ENCODE measurements at places on chromosomes 4 and X. TPM values are rescaled to one million over a fixed set of nuclear protein-coding genes. Genes with fewer than 3 reads are reported as not detected.

DNA sequence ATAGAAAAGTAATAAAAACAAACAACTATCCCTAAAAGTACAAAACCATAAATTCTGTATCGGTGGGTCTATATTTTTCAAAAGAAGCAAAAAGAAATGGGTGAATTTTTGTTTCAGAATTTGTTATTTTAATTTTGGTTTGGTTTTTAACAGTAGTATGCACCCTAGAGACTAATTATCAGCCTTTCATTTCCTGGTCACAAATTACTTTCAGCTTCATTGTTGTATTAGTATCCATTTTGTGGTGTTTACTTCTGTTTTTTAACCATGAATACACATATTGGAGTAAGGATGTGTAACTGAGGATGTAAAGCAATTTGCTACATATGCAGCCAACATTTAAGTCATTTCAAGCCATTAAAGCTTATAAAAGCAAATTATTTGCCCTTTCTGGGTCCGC lies 97.8 kb downstream of the LUZP4 start:
- no peak for DNase-seq

DNA sequence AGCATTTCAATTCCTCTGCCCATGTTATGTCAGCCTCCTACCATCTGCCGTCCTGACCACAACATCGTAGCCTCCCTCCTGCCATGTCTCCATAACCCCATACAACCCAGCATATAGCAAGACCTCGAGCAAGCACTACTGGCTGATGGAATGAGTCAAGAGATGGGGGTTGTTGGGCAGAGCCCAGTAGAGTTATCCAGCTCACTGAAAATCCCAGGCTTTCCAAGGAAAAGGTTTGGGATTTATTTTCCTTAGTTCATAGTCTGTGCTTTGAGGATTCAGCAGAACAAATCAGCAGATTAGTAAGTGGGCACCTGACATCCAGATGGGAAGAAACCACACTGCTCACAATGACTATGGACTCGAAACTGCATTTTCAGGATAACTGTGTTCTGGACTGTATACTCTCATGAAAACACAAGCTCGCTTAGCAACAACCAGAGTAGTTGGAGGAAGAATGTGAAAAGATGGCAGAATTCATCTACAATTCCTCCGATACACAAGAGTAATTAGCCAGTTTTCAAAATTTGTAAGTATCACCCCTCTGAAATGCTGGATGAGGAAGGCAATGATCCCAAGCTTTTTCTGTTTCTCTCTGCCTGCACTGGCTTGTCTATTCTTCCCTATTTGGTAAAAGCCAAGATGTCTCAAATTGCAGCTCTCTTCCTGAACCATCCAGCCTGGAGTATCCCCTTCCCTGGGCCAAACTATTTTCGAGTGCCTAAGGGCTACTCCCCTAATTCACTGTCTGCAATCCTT lies 186.2 kb upstream of the TBL1X start:
- DNase-seq: no peak

- DNase-seq: no peak
Observed at GRCh38 chr4:177484613-177485021, 42.4 kb upstream of the AGA start.

DNA sequence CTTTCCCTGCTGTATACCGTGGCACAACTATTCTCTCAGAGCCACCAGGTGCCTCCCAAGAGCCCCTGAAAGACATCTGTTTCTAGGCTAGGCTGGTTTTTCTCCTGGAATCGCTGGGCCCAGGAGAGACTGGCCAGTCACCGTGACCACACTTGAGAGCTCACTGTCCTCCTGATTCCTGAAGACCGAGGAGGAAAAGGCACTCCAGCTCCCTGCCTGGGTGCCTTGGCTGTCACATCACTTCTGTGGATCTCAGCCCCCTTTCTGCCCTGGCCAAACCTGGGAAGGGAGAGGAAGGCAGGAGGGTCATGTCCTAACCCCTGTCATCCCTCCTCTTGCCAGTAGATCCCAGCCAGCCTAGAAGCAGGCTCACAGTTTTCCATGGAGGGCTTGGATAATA lies 54.7 kb upstream of the LAS1L start:
- DNase-seq: no peak

DNA sequence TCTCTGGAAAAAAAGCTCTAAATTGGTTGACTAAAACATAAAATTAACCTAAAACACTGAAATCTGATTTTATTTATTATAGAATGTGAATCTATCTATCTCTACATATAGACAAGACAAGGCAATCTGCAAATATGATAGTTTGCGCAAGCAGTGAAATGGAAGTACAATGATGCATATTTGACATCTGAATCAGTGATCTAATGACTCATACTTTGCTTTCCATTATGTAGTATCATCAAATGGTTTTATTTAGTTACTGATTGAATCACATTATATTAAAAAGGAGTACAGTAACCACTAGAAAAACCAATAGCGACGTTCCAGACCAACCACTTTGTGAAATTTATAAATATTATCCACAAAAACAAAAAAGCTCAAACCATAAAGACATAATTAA lies 1969.3 kb downstream of the PCDH7 start:
- no peak for DNase-seq

GRCh38 chr4:75821966-75822365 lies 80.3 kb downstream of the PPEF2 start:
- no peak for DNase-seq

DNA sequence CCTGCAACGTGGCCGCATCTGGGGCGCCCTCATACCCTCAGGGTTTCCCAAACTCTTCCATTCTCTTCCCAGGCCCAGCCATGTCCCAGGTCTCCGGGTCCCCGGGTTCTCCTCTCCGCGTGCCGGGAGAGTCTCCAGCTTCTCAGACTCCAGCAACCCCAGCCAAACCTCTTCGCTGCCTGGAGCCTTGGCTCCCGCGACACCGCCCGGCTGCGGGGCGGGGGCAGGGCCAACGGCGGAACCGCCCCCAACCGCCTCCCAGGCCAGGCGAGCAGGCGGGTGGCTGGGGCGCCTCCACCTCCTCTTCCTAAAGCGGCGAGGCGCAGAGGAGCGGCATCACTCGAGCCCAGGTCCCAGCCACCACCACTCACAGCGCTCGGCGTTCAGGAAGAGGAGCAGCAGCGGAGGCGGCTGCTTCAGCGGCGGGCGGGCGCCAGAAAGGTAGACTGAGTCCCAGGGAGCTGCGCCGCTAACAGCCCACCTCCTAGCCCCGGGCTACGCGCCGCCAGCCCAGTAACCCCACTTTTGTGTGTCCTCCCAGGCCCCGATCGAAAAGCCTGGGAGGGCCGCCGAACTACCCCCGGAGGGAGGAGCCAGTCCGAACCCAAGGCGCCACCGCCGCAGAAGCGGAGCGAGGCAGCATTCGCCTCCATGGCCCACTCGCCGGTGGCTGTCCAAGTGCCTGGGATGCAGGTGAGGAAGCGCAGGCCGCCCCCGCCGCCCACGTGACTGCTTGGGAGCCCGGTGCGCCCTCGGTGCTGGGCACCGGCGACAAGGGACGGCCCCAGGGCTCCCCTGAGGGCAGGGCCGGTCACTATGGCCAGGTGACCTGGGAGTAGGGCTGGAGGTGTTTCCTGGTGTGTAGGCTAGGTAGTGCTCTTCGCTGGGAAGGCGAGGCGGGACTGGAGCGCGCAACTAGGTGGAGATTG lies at the start of gene STK26:
Gene STK26, plus strand, starts transcription at position 336 of the 929 bp plus-strand sequence. Its CDS starts 316 bp downstream, at position 652.
- peak; percentile 82 for DNase-seq

DNA sequence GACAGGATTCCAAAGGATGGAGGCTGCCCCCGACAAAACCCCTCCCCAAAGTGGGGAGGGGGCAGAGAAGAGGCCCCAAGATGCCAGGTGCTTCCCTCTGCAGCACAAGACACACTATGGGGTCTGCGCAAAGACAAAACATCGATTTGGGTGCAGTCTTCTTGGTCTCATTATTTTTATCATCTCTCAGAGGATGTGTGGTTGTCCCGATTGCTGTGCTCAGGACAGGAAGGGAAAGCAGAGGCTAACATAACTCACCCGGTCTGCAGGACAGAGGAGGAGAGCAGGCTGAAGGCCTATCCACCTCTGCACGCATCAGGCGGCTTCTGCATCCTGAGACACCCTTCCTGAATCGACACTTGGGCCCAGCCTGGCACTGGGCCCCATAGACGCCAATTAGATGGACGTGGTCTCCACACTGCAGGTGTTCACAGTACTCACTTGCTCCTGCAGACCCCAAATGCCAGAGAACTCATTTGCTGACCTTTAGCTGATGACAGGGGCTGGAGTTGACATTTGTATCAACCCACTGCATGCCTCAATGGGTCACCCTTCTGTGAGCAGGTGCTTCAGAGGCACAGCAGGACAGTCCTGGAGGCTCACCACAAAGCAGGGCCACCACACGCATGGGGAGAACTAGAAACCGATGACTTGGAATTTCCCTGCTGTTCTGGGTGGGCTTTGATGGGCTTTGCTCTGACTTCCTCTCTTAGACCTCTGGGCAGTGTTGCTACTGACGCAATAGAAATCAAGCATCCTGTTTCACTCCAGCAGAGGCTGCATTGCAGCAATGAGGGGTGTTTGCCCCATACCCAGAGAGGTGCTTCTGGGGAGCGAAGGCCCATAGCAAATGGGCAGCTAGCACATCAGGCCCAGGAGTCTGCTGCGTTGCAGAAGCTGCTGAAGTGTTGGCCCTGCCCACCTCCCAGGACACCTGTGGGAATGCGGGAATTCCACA lies 96.3 kb upstream of the ENPP6 start:
- DNase-seq: peak; percentile 84

DNA sequence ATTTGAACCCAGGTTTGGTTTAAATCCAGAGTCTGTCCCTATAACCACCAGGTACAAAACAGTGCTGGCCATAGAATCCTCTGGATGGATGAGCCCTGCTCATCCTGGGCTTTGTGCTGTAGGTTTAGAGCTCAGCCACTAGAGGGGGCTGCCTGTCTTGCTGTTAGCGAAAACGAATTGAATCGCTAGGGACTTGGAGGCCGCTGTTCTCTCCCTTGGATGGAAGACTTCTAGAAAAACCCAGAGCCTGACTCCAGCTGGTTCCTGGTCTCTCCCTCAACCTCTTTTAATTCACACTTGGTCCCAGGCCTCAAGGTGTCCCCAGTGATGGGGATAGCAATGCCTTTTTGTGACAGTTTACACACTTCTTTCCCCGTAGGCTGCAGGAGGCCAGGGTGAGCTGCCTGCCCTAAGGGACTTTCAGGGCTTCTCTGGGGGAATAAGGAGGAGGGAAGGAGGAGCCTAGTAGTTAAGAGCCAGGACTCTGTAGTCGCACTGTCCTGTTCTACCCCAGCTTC lies 8.7 kb downstream of the RIPPLY1 start:
- DNase-seq: peak; percentile 43

DNA sequence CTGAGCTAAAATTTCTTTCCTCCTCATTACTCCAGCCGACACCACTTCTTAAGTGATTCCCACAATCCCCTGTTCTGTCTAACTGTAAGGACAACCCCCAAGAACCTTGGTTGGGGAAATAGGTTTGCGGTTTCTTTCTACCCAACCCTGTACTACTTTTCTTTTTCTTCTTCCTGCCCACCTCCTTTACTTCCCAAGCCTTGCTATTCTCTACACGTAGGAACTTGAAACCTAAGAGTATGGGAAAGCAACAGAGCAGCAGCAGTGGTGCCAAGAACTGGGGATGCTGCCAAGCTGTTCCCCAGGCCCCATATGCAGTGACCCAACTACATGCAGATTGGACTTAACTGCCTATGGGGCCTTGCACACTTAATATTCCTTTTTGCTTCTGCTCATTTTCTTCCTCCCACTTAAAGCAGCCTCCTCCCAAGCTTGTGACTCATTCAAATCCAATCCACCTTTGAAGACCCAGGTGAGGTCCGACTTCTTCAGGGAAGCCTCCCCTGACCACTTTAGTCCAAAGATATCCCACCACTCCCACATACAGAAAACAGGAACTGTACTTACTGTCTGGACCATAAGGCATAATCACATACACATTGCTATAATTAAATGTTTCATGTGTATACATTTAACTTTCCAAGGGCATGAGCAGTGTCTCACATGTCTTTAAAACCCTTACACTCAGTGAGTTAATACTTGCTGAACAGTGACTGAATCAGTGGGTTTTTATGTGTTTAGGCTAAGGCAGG lies 1.7 kb downstream of the FAM120C start:
- no peak for DNase-seq

DNA sequence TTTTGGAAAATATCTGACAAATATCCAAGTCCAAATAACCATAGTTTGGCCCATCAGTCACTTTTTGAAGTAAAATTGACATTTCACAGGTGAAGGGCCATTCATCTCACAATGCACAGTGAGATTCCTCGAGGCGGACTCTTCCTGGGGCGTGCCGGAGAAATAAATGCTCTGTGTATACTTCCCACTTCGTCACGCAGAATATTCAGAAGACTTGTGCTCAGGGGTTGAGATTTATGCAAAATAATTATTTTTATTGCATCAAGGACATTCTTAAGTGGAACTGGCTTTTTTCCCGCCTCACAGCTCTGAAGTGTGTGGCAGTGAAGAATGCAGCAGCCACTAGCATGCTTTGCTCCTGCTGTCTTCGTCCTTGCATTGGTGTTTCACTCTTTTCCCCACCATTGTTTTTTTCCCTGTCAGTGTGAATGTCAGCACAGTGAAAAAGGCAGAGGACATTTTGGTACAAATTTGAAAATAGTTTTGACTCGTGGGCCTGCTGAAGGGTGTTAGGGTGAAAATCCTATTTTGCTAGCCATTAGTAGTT lies 70.6 kb downstream of the FAM193A start:
- no peak for DNase-seq

- peak; percentile 6 for DNase-seq
Observed at GRCh38 chr4:76055016-76055415, 19.1 kb upstream of the CXCL11 start.

DNA sequence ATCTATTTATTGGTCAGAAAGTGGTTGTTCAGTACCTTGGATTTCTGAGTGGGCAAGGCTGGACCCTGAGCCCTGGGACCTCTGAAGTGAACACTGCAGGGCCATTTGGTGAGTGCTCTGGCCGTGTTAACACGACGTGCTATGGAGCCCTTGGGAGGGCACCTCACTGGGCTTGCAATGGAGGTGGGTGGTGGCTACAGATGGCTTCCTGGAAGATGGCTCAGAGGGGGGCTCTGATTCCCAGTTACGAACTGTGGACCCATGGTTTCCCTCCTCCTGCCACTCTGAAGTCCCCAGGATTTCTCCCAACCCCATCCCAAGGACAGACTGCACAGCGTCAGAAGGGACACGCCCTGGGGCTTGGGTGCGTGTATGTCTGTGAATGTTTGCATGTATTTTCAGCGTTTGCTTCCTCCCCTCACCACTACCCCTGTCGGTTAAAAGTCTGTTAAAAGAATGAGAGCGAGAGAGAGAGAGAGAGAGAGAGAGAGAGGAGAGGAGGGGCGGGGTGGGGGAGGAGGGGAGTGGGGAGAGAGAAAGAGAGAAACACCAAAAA lies 3.7 kb upstream of the RHOH start:
- DNase-seq: peak; percentile 84

The PITX2 gene
- 7.9 TPM for total RNA-seq

Data from OCI-LY7 (cell line).